ENCODE measurements at places on chromosomes 5 and 9. TPM values are rescaled to one million over a fixed set of nuclear protein-coding genes. Genes with fewer than 3 reads are reported as not detected.

PHYHD1 gene
- not detected for total RNA-seq

PCDHGA6 gene
- total RNA-seq, result 0.48 TPM

PRDM9 gene
- not detected for total RNA-seq

- no peak for DNase-seq
Observed at GRCh38 chr5:40826489-40827187, 8.4 kb downstream of the RPL37 start.

DNA sequence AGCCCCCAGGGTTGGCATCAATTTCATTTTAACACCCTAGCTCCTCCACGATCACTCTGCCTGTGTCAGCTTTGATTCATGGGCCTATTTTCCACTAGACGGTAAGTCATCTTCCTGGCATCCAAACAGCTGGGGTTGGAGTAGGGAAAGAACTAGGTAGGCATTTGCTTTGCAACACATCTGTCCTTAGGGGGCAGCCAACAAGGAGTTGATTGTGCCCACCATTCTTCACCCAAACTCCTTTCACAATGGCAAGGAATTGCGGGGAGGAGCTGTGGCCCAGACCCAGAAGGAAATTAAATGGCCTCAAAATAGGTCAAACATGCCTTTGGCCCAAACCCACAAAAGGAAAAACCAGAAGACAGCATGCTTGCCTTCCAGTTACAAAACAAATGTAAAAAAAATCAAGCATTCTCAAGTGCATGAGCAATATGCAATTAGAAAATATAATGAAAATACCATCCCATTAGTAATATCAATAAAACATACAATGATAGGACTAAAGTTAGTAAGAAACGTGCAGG is 71.8 kb downstream of the NRG2 start:
- DNase-seq, result no peak

- DNase-seq, result no peak
Observed at GRCh38 chr9:91856419-91856818, 93.6 kb downstream of the ROR2 start.

GRCh38 chr5:122835681-122836080 is 9.7 kb upstream of the SNX24 start:
- no peak for DNase-seq
